Left lung (tissue), 14 donors: ENCODE measurements at places on chromosomes 12 and 14. TPM values are rescaled to one million over a fixed set of nuclear protein-coding genes. Genes with fewer than 3 reads are reported as not detected.
A peak's percentile ranks its signal among the peaks of the same experiment; 100 is the strongest.

The TBX3 gene
- polyA plus RNA-seq: 107 TPM

- no peak for DNase-seq
These were observed 1.6 kb downstream of the ANKRD33 start for GRCh38 chr12:51889216-51890132.

GRCh38 chr12:45660330-45660729 lies 69.2 kb upstream of the ARID2 start:
- no peak for DNase-seq

DNA sequence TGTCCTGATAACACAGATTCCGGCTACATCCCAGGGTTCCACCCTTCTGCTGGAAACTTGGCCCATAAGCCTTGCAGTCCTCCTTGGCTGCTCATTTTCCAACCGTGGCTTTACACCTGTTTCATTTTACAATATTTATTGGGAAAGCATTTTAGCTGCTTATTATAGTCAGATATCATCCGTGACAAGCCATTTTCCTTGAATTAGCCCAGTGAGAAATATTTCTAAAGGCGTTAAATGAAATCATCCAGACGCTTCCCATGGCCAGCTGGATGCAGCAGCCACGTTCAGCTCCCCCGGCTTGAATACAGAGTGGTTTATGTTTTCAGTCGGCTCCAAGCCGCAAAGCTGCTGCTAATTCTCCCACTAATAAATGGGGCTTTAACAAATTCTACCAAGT lies 245.0 kb upstream of the PELI2 start:
- DNase-seq: no peak

The SPTLC2 gene
- polyA plus RNA-seq: 35.0 TPM

- no peak for DNase-seq
These were observed 73.8 kb upstream of the DCN start for GRCh38 chr12:91256411-91256810.

DNA sequence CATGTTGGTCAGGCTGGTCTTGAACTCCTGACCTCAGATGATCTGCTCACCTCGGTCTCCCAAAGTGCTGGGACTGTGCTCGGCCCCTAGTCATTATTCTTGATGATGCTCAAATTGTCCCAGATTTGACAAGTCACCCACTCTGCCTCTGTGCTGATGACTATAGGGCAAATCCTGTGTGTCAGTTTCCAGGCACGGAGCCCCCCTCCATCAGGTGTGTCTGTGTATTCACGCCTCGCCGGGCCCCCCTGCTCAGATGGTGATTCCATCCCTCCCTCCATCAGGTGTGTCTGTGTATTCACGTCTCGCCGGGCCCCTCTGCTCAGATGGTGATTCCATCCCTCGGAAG lies 4.3 kb upstream of the GPR132 start:
- no peak for DNase-seq

The TRHDE gene
- polyA plus RNA-seq: 2.5 TPM

GRCh38 chr12:2290091-2290490 lies 237.3 kb downstream of the CACNA1C start:
- DNase-seq: no peak

The DNAJC22 gene
- polyA plus RNA-seq: 3.5 TPM

The GLS2 gene
- polyA plus RNA-seq: 2.7 TPM

GRCh38 chr12:76449583-76449982 lies 101.4 kb upstream of the BBS10 start:
- no peak for DNase-seq

DNA sequence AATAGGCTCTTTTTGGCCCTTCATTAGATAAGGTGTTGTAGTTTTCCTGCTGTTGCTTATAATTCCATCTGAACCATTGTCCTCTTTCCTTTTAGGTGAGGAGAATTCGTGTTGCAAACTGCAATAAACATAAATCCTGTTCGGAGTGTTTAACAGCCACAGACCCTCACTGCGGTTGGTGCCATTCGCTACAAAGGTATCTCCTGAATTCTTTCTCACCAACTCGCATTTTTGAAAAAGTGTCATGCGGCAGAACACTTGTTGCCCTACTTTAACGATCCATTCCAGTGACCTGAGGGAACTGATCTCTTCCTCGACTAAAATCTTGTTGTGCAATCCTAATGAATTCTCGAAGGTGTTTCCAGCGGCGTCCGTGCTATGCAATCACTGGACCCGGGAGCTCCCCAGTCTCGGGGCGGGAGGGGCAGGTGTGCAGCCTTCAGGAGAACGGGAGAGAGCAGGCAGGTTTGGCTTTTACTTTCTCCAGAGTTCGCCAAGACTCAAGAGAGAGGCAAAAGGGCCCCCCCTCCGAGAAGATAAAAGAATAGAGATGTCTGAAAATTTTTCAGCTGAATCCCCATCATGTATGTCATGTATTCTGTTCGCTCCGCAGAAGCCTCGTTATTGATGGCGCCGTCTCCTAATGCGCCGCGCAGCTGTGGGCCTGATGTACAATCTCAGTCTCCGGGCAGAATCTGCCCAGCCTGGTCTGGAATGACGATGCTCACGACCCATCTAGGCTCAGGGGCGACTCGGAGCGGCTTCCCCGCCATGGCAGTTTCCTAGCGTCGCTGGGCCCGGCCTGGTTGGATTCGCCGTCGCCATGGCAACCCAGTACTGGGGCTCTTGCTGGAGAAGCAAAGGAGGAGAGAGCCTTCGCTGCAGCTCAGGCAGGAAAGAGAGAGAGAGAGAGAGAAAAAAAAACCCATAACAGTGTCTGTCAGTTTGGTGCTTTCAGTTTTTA lies 38.2 kb downstream of the PLXNC1 start:
- DNase-seq: peak; percentile 43

DNA sequence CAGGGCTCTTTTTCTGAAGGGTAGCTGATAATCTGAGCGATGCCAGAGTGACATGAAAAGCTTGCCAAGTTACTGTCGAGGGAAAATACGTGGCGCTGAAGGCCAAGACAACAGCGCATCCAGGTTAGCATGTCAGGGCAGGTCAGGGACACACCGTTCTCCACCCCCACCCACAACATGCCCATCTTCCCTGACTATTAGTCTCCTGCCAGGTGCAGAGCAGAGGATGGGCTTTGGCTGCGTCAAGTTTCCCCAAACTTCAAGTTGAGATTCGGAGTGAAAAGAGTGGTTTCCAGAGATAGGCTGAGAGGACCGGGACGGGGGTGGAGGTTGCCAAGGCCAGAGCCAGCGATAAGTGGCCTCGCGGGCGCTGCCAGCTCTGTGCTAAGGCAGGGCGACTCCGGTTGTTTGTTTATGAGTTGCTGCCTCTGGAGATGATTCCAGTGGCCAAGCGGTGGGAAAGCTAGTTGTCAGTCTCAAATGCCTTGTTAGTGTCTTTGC lies 1.7 kb downstream of the TRHDE start:
- no peak for DNase-seq

DNA sequence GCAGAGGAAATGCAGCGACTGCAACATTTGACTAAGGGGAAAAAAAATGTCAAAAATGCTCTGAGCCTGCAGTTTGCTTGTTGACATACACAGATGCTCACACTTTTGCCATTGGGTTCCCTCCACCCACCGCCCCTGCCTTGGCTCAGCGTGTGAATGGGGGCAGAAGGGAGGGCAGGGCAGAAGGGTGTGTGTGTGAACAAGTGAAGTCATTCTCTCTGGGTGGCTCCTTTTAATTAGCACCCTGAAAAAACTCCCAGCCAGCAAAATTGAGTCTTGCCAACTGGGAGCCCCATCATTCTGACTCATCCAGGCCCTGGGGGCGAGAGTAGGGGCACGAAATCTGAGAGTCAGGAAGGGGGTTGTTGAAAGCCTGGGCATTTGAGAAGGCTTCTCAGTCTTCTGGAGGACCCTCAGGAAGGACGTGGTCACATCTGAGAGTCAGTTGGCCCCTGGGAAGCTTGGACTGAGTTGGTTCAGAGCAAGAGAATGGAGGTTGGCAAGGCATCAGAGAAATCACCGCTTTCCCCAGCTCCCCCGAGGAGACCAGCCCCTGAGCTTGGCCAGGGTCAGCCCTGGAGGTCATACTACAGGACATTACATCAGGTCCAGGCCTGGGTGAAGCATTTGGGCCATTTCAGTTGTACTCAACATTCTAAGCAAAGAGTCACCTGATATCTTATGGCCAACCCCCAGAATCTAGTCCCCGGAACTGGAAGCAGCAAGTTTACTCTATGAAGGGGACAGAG lies 22.7 kb upstream of the KRT78 start:
- DNase-seq: peak; percentile 72

The TAS2R42 gene
- not detected for polyA plus RNA-seq

DNA sequence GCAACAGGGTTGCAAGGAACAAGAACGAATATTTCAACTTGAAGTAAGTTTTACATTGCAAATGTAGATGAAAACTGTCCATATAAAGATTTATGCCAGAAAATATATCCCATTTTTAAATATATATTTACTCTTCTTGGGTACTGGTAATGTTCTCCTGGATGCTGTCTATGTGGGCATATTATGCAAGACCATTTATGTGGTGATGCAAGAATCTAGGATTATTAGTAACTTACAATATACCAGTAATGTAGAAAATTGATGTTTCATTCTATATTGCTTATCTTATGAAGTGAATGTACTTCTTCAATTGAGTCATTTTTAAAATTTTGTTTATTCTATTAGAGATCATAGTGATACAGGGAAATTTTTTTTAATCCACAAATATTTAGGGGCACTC lies 25.1 kb downstream of the FGFR1OP2 start:
- DNase-seq: no peak

The GPR132 gene
- polyA plus RNA-seq: 1.5 TPM

- DNase-seq: no peak
These were observed 556.5 kb downstream of the LRFN5 start for GRCh38 chr14:42163136-42163535.

- no peak for DNase-seq
These were observed 248.1 kb downstream of the APAF1 start for GRCh38 chr12:98893126-98893674.

DNA sequence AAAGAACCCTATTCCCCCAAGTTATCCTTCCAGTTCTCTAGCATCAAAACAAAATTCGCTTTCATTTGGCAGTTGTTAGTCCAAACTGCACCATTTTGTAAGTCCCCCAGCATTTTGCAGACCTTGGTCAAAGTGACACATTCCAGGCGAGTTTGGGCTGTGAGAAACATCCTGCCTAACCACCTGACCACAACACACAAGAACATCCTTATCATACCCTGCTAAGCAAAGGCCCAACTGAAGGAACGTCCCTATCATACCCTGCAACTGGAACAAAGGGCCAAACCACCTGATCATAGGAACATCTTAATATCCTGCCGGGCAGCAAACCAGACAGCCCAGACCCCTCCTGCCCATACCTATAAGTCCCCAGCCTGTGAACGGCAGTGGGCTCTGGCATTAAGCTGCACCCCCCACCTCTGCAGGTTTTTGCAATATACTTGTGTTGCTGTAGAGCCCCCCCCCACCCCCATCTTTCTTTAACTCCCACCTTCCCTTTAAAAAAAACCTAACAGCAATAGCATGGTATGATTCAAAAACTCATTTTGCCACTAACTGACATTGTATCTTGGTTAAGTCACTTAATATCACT lies 2.7 kb downstream of the PCNX4 start:
- no peak for DNase-seq

The ASCL1 gene
- polyA plus RNA-seq: 2.1 TPM

DNA sequence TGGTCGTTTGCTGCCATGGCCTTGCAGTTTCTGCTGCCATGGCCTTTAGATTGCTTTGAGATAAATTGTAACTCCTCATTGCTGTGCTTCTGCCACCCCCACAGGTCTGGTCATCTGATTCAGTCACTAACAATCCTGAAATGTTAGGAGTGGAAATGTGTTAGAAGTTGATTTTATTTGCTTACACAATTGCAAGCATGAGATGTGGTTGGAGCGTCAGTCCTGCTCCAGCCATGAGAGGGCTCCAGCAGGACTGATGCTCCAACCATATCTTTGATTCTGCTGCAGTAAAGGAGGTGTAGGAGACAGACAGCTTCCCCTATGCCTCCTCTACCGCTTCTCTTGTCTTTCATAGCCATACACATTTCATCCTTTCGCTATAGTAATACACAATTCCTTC lies 226.8 kb upstream of the RGS6 start:
- no peak for DNase-seq

The ATL1 gene
- 9.1 TPM for polyA plus RNA-seq

DNA sequence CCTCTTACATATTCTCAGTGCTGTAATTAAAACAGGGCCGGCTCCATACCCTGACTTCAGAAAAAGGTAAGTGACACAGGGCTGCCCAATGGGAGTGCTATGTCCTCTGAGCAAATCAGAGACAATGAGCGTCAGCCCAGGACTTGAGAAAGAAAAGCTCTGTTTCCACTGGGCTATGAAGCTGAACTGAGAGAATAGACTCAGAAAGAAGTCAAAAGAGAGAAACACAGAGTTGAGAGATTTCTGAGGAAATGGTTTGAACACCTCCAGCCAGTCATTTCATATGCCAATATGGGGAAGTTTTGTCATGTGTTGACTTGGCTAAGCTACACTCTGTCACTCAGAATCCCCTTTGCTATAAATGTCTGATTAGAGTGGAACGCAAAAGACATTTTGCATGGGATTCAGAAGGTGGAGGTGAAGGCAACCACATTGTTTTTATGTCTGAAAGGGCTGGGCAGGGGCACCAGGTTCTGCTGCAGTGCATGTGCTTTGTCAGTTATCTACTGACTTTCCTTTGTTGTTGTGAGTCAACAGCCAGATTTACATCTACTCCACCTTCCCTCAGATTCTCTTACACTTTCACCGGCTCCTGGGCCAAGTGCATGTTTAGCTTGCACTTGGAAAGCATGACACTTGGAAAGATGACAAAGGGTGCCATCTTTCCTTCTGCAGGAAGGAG lies 313.3 kb downstream of the DUSP6 start:
- DNase-seq: no peak

DNA sequence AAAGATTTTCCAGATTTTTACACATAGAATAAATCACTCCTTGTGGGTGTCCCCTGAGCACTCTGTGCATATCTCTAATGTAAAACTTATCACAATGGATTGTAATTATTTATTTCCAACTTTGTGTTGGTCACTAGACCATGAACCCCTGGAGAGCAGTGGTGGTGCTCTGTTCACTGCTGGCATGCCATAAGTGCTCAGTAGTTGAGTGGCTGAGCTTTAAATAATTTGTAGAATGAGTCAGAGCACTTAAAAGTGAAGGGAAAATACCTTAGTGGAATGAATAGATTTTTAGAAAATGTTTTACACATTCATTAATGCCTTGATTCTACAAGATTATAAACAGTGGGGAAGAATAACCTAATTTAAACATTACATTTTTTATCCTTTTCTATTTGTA lies 6.3 kb downstream of the MGAT4C start:
- DNase-seq: no peak

- peak; percentile 93 for DNase-seq
These were observed at the start of gene KDM5A for GRCh38 chr12:389142-390096. KDM5A (minus strand) TSS chr12:389320; CDS start chr12:389091, 229 bp downstream.

DNA sequence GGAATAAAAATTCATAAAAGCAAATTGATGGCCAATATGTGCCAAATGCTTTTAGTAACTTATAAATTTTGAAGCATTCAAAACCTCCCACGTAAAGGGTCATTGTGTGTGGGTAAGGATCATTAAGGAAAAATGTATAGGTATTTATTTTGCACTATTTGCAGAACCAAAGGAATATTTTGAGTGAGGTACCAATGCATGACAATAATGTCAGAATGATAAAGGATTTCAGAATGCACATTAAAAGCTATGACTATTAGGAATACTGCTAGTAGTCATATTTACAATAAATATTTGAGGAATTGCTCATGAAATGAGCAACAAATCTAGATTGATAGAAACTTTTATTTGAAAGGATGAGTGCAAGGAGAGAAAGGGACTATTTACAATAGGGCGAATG lies 932.8 kb downstream of the SLC6A15 start:
- DNase-seq: no peak
